ENCODE measurements at places on chromosomes 12 and 14. TPM values are rescaled to one million over a fixed set of nuclear protein-coding genes. Genes with fewer than 3 reads are reported as not detected.

The SSTR1 gene
- not detected for total RNA-seq

The HHIPL1 gene
- total RNA-seq: 1.2 TPM

The SIX6 gene
- not detected for total RNA-seq

The KITLG gene
- total RNA-seq: 22.4 TPM

The SMOC1 gene
- 10.8 TPM for total RNA-seq

The SOCS2 gene
- total RNA-seq: 14.3 TPM

The EGLN3 gene
- total RNA-seq: 48.7 TPM

The HNF1A gene
- total RNA-seq: not detected

The UNG gene
- total RNA-seq: 24.2 TPM

The DPF3 gene
- 0.13 TPM for total RNA-seq

The KIF5A gene
- total RNA-seq: 0.26 TPM

The SLC38A1 gene
- total RNA-seq: 263 TPM

The SYNDIG1L gene
- total RNA-seq: under 0.01 TPM

The KRT4 gene
- 66.6 TPM for total RNA-seq

The CCDC177 gene
- total RNA-seq: not detected

The SRP54 gene
- total RNA-seq: 87.1 TPM

The SERPINA3 gene
- 0.79 TPM for total RNA-seq

The OTOGL gene
- total RNA-seq: under 0.01 TPM

The TAS2R7 gene
- not detected for total RNA-seq

The TMTC2 gene
- total RNA-seq: 10.5 TPM

The MGP gene
- total RNA-seq: 0.79 TPM

The SELPLG gene
- 0.13 TPM for total RNA-seq

The BEGAIN gene
- total RNA-seq: 1.1 TPM

The KLRC1 gene
- total RNA-seq: not detected

The ACADS gene
- total RNA-seq: 8.2 TPM

The GPN3 gene
- total RNA-seq: 16.6 TPM

The PRB2 gene
- total RNA-seq: not detected

The LTB4R2 gene
- total RNA-seq: 10.5 TPM

The SIX1 gene
- total RNA-seq: 6.5 TPM

The SLC7A8 gene
- 1.1 TPM for total RNA-seq

The ASB2 gene
- total RNA-seq: 0.26 TPM

The BATF gene
- 2.6 TPM for total RNA-seq

The A2M gene
- total RNA-seq: not detected

The CCDC60 gene
- 0.26 TPM for total RNA-seq

The DPPA3 gene
- total RNA-seq: not detected

The GARIN6 gene
- total RNA-seq: not detected

The CCDC197 gene
- total RNA-seq: not detected

The OSBPL8 gene
- total RNA-seq: 63.7 TPM

The C14orf132 gene
- 0.64 TPM for total RNA-seq

The SYT1 gene
- 0.26 TPM for total RNA-seq

The CLMN gene
- 3.9 TPM for total RNA-seq

The DNAI7 gene
- 0.13 TPM for total RNA-seq

The IL26 gene
- not detected for total RNA-seq

Measured in bronchial epithelial cell (primary cell).